ENCODE measurements at places on chromosomes 11 and 22. TPM values are rescaled to one million over a fixed set of nuclear protein-coding genes. Genes with fewer than 3 reads are reported as not detected.

- DNase-seq, result no peak
Measured at GRCh38 chr11:12811861-12812260, 137.6 kb downstream of the TEAD1 start.

DNA sequence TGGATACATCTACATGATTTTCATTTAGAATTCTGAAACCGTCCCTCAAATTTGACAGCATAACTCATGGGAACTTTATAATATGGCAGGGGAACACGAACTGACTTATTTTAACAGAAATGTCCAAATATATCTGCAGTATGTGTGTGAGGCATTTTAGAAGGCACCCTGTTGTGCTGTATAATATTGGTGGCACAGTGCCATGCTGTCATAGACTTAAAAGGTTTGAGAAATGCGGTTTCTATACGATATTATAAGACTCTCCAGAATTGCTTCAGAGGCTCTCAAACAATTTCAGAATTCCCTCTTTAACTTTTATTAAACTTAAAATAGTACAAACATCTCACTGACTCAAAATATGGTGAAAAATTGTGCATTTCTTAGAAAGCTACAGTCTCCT lies 181.6 kb downstream of the MSANTD4 start:
- DNase-seq, result no peak

GRCh38 chr11:6635082-6635932 lies 16.1 kb upstream of the TPP1 start:
- no peak for DNase-seq

DNA sequence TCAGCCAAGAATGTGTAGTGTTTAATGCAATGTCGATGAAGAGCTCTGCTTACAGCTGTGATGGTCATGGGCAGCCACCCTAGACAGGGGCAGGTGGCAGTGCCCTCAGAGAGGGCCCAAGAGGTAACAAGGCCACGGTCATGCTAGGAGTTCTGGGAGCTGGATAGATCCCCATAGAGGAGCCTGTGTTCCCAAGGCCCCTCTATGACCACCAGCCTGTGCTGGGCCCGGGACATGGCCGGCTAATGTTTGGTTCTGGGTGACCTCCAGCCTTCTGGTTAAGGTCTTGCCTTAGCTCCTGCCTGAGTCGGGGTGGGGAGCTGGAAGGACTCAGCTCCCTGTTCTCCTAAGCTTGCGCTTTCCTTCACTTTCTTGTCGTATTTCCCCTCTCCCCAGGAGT lies 65.1 kb downstream of the GRIK4 start:
- DNase-seq, result no peak

DNA sequence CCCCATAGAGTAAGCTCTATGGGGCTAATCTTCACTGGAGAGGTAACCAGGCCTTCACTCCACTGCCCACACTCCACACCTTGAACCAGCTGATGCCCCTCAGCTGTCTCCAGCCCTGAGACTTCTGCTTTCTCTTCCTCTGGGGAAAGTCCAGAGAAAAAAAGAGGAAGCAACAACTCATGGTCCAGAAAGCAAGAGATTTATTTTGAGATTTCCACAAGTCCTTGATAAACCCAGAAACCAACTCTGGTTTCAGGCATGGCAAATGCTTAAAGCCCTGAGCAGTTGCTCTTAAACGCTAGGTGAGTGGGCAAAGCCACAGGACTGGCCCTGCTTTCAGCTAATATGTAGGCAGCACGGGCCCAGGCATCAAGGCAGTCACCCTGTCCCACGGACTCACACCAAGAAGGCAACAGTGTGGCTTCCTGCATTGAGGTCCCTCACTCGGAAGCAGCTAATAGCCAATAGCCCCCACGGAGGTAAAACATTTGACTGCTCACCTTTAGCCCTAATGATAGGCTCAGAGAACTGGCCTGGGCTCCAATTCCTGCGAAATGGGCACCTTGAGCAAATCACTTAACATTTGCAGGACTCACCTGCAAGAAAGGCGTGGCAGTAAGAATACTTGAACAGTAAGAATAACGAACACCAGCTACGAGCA lies 4.3 kb downstream of the CYB561A3 start:
- no peak for DNase-seq

- no peak for DNase-seq
Measured at GRCh38 chr11:46560300-46560991, 33.4 kb downstream of the AMBRA1 start.

- DNase-seq, result peak; percentile 85
Measured at GRCh38 chr22:49962012-49962750, 1.6 kb downstream of the PIM3 start.

- no peak for DNase-seq
Measured at GRCh38 chr11:108496643-108497256, 1.4 kb downstream of the POGLUT3 start.

GRCh38 chr11:10653946-10654810 lies 39.4 kb downstream of the IRAG1 start:
- DNase-seq, result peak; percentile 61

DNA sequence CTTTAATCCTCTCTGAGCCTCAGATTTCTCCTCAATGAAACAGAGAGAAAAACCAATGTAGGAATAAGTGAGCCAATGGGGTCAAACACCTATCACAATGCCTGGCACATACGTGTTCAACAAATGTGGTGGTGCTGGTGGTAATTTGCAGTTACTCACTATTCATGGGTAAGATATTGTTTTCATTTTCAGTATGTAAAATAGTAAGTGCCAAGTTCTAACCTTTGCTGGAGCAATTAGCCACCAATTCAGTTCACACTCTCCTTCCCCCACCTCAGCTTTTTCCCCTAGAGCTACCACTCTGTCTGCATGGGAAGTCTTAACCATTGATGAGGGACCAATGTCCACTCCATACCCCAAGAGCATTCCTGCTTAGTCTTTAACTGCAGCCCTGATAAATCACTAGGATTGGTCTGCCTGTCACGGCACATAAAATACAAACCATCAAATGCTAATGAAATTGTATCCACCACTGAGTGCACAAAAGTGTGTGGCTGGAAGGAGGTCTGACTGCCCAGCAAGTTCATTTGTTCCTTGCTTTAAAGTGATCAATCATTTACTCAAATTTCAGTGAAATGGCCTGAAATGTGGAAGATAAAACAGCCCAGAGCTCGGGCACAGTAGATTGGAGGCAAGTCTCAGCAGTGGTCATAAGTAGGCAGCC lies 187.4 kb upstream of the API5 start:
- no peak for DNase-seq

DNA sequence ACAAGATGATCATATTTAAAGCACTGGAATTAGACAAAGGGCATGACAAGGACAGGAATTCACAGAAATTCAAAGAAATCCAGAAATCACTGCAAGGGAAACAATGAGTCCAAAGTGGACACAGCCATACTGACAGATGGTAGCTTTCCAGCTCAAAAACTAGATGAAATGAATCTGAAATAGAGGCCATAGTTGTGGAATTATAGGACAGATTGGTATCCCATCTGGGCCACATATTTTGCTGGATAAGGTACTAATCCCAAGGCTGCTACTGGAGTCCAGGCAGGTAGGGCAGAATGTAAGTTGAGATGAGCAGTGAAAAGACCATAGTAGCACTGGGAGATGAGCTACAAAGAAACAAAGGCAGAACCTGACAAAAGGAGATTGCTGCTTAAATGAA lies 258.3 kb upstream of the ANO3 start:
- no peak for DNase-seq

- peak; percentile 73 for DNase-seq
Measured at GRCh38 chr22:41833369-41834004, 582 bp downstream of the SREBF2 start.

DNA sequence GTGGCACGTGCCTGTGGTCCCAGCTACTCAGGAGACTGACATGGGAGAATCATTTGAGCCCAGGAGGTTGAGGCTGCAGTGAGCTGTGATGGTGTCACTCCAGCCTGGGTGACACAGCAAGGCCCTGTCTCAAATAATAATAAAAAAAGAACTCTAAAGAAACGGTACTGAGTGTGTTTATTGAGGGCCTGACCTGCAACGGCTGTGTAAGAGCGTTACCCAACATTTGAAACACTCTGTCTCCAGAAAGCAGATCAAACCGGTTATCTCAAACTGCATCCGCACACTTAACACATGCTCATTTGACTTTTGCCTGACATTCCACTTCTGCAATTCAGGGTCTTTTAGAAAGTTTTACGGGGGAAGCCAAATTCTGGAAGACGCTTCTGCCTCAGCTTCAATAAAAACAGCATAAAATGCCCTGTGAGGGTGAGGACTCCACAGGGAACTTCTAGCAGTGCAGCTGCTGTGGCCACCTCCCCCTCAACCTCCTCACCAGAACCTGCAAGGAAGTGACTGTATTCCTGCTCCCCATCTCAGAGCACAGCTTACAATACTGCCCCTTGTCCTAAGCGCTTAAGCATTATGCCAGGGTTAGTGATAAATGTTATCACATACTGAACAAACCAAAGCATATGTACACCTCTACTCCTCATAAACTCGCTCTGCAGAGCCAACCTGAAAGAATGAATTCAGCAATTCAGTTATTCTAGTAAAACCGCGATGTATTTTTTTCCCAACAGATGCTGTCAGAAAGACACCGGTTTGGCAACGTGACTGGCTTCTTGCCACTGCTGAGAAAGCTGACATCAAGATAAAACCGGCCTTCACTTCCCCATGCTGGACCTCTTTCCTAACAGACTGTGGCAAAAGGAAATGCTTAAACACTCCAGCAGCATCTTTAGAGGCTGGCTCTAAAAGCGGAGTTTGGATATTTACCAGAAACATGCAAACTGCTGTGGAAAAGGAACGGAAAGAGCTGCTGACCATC lies 52.2 kb downstream of the PRDM10 start:
- peak; percentile 6 for DNase-seq

- no peak for DNase-seq
Measured at GRCh38 chr22:37749226-37749625, 52.4 kb downstream of the TRIOBP start.

GRCh38 chr11:19276859-19277808 lies 36.4 kb upstream of the E2F8 start:
- DNase-seq, result no peak

DNA sequence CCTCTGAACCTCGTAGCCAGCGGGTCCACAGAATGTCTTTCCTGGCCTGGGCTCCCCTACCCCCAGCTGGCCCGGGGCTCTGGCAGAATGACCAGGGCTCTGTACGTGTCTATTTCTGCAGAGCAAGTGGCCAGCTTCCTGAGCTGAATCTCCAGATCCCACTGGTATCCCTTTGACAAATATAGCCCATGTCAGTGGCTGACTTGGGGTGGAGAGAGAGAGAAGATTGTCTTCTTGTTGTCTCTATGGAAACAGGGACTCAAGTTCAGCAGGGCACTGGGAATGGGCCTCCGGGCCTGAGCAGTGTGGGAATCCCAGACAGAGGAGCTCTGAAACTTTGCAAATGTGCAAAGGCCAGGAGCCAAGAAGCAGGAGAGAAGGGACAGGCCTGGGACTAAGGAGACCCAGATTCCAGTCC lies 33.9 kb downstream of the ANO1 start:
- DNase-seq, result no peak

- DNase-seq, result no peak
Measured at GRCh38 chr11:62613291-62613778, 278 bp downstream of the ROM1 start.

- DNase-seq, result no peak
Measured at GRCh38 chr22:41777749-41778425, 22.6 kb upstream of the CCDC134 start.

DNA sequence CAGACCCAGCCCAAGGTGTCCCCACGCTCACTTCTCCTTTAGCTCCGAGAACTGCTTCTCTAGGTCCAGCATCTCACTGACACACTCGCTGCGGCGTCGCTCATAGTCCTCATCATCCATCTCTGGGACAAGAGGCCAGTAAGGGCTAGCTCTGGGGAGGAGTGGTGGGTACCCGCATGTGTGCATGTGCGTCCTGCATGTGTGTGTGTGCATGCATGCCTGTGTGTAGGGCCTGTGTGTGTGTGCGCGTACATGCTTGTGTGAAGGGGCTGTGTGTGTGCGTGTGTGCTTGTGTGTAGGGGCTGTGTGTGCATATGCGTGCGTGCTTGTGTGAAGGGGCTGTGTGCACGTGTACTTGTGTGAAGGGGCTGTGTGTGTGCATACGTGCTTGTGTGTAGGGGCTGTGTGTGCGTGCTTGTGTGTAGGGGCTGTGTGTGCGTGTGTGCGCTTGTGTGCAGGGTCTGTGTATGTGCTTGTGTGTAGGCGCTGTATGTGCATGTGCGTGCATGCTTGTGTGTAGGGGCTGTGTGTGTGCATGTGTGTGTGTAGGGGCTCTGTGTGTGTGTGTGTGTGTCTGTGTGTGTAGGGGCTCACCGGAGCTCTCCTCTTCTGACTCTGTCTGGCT lies 3.3 kb downstream of the BRMS1 start:
- DNase-seq, result no peak

GRCh38 chr11:110038201-110038600 lies 55.0 kb upstream of the ZC3H12C start:
- no peak for DNase-seq

GRCh38 chr11:9849389-9849788 lies 185.5 kb downstream of the SWAP70 start:
- DNase-seq, result no peak

GRCh38 chr11:10328314-10329098 lies 23.6 kb downstream of the ADM start:
- no peak for DNase-seq

GRCh38 chr11:76600124-76600655 lies 70.4 kb downstream of the LRRC32 start:
- no peak for DNase-seq

- no peak for DNase-seq
Measured at GRCh38 chr11:66768818-66769217, 39.8 kb upstream of the SPTBN2 start.

Gene SMTNL1
- total RNA-seq, result 0.28 TPM

Gene CD3E
- not detected for total RNA-seq

Gene EHF
- total RNA-seq, result 0.12 TPM

Gene SLCO2B1
- 0.12 TPM for total RNA-seq

Gene DGAT2
- total RNA-seq, result 4.4 TPM

Gene ZBTB3
- total RNA-seq, result 9.2 TPM

Gene RTN4R
- 20.9 TPM for total RNA-seq
